ENCODE measurements at places on chromosomes 7 and 10.

DNA sequence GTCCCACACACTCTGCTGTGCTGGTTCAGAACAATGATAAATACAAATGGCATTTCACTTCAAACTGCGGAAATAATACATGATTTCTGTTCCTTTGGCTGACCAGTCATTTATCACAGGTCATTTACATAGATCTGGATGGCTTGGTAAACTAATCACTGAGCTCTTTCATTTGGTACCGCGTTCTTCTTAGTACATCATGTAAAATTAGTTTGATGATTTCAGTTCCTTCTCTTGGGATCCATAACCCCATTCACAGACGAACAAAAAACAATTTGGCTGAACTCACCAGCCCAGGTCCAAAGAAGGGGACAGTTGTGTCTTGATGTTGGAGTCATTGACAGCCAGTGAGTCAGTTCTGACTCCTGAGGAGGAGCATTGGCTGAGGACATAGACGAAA, 689.8 kb downstream of the INHBA start:
- no peak for DNase-seq

GRCh38 chr7:127226685-127227374, 25.9 kb downstream of the GRM8 start:
- no peak for DNase-seq

DNA sequence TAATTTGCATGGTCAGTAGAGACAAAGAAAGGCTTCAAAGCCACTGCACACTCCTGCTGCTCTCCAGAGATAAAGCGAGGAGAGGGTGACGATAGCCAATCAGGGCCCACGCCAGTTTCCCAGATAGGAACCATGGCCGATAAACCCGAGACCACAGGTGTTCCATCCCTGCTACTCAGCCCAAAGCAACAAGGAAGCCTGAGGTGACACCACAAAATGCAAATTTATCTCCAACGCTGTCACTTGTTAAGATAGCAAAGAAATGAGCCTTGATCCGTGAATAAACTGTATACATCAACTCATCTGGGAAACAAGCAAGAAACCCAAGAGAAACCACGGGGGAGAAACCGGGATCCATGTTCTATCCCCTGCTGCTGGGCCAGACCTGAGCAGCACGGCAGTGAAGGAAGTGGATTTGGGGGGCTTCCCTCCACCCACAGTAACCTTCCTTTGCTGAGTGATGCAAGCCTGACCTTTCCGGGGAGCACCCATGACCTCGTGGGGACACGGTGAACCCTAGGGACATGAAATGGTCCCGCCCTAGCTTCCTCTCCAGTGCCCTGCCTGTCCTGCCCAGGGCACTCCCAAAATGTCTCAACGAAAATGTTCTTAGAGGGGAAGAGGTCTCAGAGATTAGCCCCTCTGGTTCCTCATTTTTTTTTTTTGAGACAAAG, 164.6 kb downstream of the PTPRN2 start:
- no peak for DNase-seq

DNA sequence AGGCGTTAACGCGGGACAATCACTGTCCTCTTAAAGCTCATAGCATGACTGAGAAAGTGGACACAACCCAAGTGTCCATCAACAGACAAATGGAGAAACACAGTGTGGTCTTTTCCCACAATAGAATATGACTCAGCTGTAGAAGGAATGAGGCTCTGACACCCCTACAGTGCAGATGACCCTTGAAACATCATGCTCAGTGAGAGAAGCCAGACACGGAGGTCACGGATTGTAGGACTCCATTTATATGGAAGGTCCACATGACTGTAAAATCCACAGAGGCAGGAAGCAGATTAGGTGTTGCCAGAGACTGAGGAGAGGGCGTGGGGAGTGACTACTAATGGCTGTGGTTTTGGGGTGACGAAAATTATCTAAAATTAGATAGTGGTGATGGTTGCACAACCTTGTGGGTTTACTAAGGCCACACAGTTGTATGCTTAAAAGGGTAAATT, 6.1 kb upstream of the NCAPG2 start:
- no peak for DNase-seq

- no peak for DNase-seq
Observed at GRCh38 chr7:156754201-156754600, 113.6 kb downstream of the RNF32 start.

- no peak for DNase-seq
Observed at GRCh38 chr7:28432105-28432504, 19.8 kb downstream of the CREB5 start.

DNA sequence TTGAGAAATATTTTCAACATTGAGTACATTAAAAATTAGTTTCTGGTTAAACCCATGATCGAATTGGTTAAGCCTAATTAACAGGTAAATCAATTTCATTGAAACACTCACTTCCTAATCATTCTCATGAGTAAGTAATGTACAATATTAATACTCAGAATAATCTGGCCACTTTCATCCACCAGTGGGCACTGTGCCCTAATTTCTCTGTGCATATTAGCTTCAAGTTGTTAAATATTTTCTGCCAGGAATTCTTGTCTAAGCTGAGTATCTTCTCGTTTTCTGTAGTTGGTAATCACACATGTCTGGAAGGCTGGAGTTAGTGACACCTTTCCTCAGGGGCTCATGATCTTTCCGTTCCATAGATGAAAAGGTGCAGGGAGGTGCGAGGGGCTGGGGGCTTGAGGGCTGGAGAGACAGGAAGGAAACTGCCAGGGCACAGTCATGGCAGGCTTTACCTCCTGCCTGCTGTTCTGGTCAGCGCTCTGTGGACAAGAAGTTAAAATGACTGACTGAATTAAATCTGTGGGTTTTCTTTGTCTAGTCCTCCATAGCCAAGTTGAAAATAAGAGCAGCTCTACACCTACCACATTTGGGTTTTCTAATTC, 71.9 kb downstream of the WIPF3 start:
- peak; percentile 13 for DNase-seq

- no peak for DNase-seq
Observed at GRCh38 chr10:68290736-68291135, 41.1 kb upstream of the HNRNPH3 start.

DNA sequence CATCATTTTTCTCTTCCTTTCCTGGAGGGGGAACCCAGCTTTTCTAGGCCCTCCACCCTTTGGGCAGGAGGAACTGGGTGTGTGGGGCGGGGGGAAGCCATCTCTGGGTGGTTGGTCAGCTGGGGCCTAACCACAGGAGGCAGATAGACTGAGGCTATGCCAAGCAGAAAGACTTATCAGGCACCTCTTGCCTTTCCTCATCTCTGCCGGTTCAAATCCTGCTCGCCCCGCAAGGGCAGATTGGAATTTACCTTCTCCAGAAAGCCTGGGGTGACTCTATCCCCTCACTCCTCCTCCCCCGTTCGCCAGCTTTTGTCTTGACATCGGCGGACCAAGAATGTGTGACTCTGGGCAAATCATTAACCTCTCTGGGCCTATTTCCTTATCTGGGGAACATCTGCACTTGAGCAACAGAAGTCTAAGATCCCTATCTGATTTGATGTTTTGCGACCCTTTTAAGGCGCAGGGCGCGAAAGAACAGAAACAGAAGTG, 584 bp upstream of the GARS1 start:
- DNase-seq: no peak

GRCh38 chr7:100016215-100016901, 962 bp downstream of the ZKSCAN1 start:
- no peak for DNase-seq

DNA sequence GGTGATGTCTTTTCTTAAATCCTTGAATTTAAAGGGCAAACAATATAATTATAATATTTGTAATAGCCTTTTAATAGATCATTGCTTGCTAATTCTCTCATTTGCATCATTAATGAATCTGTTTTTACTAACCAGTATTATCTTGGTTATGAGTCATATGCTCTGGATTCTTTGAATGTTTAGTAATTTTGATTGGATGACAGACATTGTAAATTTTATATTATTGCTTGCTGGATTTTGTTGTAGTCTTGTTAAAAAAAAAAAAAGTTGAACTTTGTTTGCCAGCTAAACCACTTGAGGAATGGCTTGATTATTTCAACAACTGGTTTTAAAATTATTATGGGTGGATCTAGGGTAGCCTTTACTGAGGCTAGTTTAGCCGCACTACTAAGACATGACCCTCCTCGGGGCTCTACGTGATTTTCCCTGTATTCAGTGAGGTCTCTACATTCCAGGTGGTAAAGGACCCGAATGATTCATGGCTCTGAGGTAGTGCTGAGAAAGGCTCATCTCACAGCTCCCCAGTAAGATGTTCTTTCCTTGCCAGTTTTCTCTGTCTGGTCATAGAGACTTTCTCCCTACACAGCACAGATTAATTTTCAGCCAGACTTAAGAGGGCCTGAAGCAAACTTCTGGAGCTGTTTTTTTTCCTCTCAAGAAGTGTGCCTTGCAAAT, 8.5 kb downstream of the C10orf90 start:
- DNase-seq: peak; percentile 79

- DNase-seq: no peak
Observed at GRCh38 chr10:50929670-50930069, 44.2 kb upstream of the A1CF start.

DNA sequence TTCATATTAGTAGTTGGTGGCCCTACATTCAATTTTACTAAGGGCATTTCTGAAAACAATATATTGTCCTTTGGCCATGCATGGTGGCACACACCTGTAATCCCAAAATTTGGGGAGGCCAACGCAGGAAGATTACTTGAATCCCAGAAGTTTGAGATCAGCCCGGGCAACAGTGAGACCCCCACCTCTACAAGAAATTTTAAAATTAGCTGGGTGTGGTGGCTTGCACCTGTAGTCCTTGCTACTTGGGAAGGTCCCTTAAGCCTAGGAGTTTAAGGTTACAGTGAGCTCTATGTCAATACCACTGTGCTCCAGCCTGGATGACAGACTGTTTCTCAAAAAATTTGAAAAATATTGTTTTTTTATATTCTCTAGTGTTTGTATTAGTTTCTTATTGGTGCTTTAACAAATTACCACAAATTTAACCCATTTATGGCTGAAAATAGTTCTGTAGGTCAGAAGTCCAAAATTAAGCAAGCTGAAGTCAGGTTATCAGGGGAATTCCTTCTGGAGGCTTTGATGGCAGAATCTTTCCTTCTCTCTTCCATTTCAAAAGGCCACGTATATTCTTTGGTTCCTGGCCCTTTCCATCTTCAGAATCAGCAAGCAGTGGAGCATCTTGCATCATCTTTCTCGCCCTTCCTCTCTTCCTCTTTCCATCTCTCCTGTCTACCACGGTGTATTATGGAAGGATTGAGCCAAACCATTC, 12.4 kb downstream of the CBX3 start:
- no peak for DNase-seq

DNA sequence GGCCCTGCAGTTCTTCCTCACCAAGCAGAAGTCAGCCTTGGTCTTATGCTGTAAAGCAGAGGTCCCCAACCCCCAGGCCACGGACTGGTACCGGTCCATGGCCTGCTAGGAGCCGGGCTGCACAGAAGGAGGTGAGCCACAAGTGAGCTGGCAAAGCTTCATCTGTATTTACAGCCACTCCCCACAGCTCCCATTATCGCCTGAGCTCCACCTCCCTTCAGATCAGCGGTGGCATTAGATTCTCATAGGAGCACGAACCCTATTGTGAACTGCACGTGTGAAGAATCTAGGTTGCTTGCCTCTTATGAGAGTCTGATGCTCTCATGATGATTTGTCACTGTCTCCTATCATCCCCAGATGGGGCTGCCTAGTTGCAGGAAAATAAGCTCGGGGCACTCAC, 87.6 kb upstream of the NEBL start:
- no peak for DNase-seq

DNA sequence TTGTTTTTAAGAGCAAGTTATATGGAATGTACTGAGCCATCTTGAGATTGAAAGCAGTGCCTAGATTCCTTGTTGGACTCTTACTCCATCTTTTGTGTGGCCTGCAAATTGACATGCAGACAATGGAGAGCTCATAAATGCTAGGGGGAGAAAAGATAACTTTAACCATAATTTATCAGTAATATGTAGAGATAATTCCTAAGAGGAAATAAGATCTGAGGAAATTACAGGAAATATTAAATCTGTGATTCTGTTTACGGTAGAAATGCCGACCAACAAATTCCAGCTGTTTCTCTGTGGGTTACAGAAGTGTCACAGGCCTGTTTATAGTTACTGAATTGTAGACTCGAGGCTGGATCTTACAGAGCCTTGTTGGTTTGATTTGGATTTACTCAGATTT, 348.0 kb downstream of the SUGCT start:
- no peak for DNase-seq

DNA sequence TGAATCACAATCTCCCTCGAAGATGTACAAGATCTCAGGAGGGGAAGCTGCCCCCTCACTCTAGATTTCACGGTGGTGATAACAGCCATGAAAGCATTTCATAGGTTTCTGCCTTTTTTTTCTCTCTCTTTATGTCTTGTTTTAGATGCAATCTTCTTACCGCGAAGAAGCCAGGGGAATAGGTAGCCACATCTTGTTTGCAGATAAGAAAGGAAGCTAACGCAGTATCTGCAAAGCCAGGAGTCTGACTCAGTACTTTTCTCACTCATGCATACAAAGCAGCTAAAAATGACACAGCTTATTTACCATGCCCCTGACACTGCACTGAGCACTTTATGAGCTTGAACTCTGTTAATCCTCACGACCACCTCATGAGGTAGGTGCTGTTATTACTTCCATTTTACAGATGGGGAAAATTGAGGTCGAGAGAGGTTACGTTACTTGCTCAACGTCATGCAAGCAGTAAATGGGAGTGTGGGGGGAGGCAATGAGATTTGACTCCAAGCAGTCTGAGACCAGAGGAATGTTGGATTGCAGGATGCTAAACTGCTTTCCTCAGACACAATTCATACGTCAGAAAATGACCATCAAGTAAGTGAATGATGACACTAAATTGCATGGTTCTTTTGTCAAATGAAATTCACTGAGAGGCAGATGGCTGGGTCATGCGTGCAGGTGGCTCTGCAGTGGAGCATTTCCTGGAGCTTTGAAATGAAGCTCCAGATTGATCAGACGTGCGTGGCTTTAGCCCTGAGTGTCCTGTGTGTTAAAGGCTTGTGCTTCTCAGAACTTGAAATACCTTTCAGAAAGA, 3.3 kb downstream of the MAP3K8 start:
- DNase-seq: no peak

DNA sequence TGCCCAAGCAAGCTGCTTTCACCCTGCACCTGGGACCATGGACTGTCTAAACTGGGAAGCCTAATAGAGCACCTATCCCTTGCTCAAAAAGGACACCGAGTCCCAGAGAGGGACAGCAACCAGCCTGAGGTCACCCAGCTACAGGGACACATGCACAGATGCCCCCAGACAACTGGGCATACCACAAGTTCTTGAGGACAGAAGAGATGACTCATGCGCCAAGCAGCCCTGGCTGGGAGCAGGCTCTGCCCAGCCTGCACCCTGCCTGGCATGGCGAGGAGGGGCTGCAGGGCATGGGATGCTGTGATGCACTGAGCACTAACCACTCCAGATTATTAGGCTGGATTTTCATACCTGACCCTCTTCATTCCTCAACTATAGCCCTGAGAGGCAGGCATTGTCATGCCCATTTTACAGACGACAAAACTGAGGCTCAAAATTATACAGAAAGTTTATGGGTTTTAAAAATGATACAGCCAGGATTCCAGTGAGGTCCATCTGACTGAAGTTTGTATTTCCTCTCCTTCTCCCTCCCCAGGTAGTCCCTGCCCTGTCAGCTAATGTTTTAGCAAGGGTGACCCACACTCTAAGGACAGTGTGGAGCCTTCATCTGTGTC, 289.3 kb upstream of the ZMIZ1 start:
- DNase-seq: no peak
